ENCODE measurements at places on chromosomes 6 and 20.

GRCh38 chr20:45611054-45611453 lies 18.5 kb upstream of the WFDC10A start:
- peak; percentile 62 for DNase-seq

- DNase-seq: no peak
Measured at GRCh38 chr6:170345662-170346061, 39.1 kb downstream of the FAM120B start.

DNA sequence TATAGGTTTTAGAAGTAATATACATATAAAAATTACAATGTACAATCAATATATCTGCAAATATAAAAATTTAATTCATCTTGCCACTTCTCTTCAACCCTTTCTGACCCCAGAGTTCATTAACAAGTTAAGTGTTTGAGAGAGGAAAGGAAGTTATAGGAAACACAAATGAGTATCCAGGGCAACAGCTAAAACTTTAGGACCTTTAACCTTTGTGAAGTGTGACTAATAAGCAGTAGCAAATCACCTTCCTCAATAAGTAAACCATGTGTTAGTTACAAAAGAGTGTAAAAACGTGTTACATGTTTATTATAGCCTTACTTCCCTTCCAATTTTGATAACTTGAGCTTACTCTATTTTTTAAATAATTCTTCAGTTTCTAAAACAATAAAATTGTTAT lies 73.4 kb upstream of the SIM1 start:
- DNase-seq: peak; percentile 62

- no peak for DNase-seq
Measured at GRCh38 chr20:46704714-46705377, 4.6 kb upstream of the SLC2A10 start.

DNA sequence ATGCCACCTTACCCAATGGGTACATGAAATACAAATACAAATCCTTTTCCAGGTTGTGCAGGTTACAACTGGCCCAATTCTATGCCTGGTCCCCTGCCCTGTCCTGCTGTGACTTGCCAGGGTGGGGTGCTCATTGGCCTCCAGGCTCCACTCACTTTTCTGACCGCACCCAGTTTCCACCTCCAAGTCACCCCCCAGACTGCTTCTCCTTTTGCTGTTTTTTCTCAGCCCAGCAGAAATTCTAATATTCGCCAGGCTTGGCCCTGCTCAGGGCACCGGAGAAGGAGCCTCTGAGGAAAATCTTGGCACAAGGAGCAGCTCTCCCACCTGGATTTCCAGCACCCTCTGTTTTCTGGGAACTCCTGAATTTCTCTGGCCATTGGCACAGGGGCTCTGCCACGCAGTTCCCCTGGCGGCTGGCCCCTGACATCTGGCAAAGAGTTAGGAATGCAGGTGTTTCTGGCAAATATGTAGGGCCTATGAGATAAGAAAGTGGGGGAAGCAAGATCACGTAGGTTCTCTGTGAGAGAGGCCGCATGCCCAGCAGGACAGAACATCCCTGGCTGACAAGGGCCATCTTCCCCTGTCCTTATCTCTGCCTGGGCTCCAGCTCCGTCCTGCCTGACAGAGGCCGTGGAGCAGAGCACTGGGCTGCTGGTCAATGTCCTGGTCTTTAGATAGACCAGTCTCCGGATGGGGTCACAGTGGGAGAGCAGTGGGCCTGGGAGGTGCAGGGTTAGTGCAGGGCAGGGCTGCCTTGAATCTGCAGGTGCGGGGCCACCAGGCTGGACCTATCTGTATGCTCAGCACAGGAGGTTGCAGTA lies 2.9 kb upstream of the RAET1E start:
- DNase-seq: no peak

GRCh38 chr6:72748759-72749158 lies 126.9 kb downstream of the KCNQ5 start:
- DNase-seq: peak; percentile 95

DNA sequence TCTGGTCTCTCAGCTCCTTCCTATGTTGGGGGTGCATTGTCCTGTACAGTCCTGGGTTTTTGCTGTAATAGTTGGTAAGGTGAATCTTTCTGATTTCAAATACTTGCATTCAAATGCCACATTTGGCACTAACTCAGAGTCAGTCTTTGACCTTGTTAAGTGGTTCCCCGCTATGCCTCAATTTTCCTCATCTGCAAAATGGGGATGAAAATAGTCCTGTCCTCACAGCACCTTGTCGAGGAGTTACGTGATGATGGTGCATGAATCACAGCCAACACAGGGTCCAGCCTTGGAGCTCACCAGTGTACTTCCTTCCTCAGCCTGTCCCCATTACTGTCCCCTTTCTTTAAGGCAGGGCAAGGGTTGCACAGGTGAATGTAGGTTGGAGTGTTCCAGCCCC lies 1.1 kb downstream of the WFDC5 start:
- no peak for DNase-seq

DNA sequence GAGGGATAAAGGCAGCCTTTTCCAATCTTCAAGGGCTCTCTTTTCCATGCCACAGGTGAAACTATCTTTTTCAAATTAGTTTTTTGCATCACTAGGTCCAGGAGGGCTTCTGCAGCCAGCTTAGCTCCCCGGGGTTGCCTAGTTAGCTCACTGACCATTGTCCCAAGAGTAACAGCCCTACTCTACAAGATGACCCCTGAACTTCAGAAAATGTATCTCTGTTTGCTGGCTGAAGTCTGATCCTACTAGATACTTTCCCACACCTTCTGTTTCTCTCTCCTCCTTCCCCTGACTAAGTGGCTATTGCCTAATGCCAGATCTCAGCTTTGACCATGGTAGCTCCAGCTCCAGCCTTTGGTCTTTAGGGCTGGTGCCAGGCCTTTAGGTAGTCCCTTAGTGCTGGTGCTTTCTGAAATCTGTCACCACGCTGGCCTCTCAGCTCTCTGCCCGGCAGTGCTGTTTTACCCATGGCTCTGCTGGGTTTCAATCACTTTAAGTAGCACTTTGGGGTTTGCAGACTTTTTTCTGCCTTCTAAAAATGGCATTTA lies 255.1 kb downstream of the RNGTT start:
- DNase-seq: no peak

GRCh38 chr6:90173262-90173925 lies 123.2 kb downstream of the BACH2 start:
- no peak for DNase-seq

GRCh38 chr6:86017236-86017635 lies 374.6 kb upstream of the SYNCRIP start:
- DNase-seq: no peak

- DNase-seq: peak; percentile 65
Measured at GRCh38 chr6:145044641-145045246, 690.6 kb downstream of the EPM2A start.

DNA sequence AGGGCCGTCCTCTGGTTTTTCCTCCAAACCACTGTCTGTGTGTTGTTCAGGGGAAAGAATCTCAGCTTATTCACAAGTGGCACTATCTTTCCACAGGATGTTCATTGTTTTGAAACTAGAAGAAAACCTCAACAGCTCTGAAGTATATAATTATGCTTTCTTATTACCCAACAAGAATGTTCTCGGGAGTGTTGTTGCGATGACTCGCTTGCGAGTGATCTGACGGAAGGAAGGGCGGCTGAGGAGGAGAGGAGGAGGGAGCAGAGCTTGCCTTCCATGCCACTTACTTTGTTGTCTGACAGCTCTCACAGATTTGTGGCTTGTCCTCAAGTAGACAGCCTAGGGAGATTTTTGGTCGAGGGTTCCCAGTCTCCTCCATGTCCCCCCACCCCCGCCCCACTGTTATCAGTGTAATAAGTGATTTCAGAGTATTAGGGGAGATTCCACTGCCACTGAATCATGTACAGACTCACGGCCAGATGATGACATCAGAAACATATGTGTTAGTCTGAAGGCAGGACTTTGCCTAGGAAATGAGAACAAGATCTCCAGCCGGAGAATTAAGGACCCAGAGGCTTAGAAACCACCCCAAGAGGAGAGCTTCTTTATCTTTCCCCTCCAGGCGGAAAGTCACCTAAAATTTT lies 80.7 kb upstream of the CCN6 start:
- DNase-seq: peak; percentile 90

DNA sequence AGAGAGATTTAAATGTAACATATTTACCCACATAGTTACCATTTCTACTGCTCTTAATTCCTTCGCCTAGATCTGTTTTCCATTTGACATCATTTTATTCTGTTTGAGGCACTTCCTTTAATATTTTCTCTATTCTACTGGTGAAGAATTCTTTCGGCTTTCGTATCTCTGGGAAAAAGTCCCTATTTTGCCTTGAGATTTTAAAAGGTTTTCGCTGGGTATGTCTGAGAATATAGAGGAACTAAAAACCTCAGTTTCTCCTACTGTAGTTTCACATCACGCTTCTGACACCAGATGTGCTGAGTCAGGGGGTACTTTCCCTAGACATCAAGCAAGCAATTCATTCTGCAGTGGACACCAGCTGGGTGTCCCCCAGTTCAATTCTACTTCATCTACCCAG lies 61.7 kb downstream of the E2F3 start:
- DNase-seq: no peak

DNA sequence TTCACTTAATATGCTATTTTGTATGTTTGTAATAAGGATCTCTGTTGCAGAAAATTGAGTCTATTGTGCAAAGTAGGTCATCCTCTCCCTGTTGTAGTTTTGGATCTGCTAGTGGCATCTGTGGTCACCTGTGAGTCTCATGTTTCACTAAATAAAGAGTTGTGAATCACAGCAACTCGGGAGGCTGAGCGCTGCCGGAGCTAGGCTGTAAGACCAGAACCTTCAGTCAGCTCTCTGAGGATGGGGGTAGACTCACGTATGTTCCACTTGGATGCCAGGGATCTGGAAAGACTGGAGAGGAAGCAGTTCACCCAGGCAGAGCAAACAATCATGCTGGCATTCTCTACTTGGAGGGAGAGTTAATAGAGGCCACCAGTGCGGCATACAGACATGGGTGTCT lies 187.3 kb upstream of the FOXA2 start:
- peak; percentile 90 for DNase-seq

DNA sequence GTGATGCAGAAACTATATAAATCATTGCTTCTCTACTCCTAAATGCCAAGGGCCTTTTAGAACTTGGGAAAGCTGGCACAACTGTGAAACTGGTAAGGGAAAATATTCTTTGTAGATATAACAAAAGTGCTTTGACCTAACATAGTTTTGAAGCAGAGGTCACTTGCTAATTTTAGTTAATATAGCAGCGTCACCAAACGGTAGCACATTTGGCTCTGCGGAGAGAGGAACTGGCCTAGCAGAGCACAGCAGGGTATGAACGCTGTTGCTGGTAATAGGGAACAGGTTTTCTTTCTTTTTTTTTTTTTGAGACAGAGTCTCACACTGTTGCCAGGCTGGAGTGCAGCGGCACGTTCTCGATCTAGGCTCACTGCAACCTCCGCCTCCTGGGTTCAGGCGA lies 67.4 kb downstream of the ECT2L start:
- DNase-seq: no peak

DNA sequence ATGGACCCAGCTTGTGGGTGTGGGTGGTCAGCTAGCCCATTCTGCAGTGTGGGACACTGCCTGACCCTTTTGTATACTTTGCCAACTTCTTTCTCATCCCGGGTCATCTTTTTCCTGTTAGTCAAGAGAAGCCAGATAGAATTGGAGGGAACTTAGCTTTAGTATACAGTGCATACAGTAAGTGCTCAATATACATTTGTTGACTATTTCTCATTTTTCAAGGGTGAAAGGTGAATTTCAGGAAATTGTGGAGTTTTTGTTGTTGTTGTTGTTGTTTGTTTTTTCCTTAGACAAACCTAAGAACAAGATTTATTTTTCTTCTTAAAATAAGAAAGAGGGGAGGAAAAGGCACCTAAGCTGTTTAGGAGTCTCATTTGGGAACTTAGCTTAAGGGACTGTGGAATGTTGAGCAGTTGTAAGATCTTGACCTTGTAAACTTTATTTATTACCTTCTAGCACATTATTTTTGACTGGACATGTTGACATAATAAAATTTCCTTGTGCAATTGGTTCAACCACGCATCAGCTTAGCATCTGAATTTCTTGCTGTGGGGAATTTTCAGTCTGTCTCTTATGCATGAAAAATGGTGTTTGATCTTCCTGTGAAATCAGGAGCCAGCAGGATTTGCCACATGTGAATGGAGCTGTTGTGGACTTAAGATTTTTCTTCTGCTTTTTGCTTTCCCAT lies 113.6 kb downstream of the ARID1B start:
- DNase-seq: peak; percentile 39

DNA sequence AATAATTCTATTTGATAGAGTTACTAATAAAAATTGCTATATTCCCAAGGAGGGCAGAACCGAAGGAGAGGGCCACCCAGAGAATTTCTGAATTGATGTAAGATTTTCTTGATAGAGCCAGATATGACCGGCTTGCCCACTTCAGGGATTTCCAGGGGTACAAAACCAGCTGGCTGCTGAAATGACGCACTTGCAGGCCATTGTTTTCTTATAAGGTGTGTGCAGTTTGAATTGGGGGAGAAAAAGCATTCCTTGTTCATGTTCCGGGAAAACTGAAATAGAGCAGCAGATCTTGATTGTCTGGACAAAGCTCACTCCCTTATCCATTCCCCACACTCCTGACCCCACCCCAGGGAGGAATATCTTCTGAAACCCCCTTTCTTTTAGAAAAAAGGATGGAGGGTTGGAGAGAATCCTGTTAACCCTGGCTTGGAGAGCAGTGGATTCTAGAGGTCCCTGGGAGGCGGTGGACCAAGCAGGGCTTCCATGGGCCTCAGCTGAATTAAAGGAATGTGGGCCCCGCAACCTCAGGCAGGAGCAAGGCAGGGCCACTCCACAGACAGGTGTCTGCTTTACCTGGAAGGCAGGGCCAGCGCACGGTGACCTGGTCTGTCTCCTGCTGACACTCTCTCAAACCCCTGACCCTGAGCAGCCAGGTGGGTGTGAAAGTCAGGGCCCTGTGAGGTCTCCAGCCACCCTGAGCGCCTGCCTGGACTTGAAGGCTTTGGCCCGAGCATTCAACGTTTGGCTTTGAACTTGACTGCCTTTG lies 96.4 kb downstream of the TMEM170B start:
- no peak for DNase-seq

DNA sequence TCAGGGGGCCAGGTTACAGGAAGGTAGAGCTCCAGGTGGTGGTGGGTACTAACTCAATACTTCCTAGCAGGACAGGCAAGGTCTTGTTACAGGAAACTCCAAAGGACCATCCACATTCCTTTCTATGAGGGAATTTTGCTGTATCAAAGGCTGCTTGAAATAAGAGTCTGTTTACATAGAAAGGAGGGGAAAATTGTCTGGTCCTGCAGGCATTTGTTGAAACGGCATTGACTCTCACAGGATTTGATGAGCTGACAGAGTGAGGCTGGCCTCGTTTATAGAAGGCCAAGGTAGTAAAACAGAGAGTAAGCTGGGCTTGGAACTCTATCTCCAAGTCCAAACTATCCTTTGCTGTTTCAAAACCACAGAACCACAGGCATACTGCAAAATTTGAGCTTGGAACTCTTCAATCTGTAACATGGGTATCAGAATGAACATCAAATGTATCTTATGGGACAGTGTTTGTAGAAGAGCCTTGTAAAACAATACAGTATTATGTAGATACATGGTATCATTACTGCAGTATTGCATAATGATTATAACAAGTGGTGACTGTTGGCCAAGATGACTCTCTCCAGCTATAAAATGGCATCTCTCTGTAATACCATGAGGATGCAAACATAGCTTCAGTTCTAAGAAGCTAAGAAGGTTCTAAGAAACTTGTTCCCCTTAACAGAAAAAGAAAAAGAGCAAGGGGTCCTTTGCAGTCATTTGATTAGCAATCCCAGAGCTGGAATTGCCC lies 61.5 kb downstream of the TRAM2 start:
- DNase-seq: peak; percentile 63

All from M059J (cell line).